ENCODE measurements at places on chromosomes 3 and 15. TPM values are rescaled to one million over a fixed set of nuclear protein-coding genes. Genes with fewer than 3 reads are reported as not detected.

DNA sequence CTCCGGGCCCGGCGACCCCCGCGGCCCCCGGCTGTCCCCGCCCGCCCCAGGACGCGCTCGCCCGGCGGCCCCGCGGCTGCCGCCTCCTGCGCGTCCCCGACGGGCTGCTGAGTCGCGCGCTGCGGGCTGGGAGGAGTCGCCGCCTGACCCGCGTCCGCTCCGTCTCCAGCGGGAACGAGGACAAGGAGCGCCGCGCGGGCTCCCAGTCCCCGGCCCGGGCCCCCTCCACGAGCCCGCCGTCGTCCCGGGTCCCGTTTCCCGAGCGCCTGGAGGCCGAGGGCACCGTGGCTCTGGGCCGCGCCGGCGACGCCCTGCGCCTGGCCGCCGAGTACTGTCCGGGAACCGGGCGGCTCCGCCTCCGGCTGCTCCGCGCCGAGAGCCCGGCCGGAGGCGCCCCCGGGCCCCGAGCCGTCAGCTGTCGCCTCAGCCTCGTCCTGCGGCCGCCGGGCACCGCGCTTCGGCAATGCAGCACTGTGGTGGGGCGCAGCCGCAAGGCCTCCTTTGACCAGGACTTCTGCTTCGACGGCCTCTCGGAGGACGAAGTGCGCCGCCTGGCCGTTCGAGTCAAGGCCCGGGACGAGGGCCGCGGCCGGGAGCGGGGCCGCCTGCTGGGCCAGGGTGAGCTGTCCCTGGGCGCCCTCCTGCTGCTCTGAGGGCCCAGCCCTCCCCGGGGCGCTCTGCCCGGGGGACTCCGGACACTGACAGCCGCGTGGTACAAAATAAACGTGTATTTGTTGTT, 1.5 kb downstream of the C2CD4A start:
- H3K36me3 ChIP-seq: no peaks in the 10 kb centered on the region
- H3K27me3 ChIP-seq: peaks cover 7% of the 10 kb centered on the region
- H3K4me3 ChIP-seq: peak overlapping the region; percentile 64
- peaks cover 30% of the 10 kb centered on the region for H3K4me1 ChIP-seq

Gene ZNF80
- not detected for total RNA-seq

DNA sequence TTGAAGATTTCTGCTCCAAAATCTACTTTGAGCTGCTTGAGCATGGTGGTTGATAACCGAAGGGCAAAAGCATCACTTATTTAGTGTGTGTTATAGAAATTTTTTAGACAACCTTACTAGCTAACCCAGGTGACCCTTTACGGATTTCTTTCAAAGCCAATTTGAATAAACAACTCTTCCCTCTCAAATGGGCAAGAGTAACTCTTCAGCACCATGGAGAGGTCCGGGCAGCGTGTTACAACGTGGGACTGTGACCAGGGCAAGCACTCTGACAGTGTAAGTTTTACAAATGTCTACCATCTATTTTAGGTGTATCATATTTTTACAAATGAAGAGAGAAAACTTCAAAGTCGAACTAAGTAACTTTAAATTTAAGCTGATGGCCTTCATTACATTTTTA, 471.8 kb downstream of the MFSD1 start:
- no peaks in the 10 kb centered on the region for H3K36me3 ChIP-seq
- no peak overlapping the region for H3K4me3 ChIP-seq
- H3K4me1 ChIP-seq: peaks cover 9% of the 10 kb centered on the region

GRCh38 chr15:86167841-86168240, 88.2 kb downstream of the AGBL1 start:
- H3K36me3 ChIP-seq: no peaks in the 10 kb centered on the region
- no peaks in the 10 kb centered on the region for H3K4me1 ChIP-seq
- DNase-seq: no peak
- no peaks in the 10 kb centered on the region for H3K27me3 ChIP-seq
- H3K4me3 ChIP-seq: no peak overlapping the region
- H3K27ac ChIP-seq: no peak overlapping the region

Gene SOX14
- total RNA-seq: not detected

DNA sequence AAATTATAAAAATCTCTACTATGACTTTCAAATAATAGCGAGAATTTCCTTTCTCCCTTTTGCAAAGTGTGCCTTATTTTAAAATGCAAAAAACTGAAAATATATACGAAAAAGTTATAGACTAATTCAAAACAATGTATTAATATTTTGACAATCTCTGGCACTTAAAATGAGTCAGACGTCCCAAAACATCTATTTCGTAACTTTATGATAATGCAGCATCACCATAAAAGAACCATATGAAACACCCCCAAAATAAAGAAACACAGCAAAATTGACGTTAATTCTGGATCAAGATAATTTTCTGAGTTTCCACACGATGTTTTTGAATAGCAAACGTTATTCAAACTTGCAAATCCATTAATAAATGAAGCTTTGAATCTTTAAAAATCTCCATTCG, 1.0 kb downstream of the COPS2 start:
- no peak for DNase-seq
- no peak overlapping the region for H3K27ac ChIP-seq
- H3K4me3 ChIP-seq: peak overlapping the region; percentile 100
- H3K36me3 ChIP-seq: 0 out of 2 replicates have a peak, but pooled peaks cover 1% of the 10 kb centered on the region
- H3K27me3 ChIP-seq: no peaks in the 10 kb centered on the region
- H3K4me1 ChIP-seq: peaks cover 19% of the 10 kb centered on the region

- H3K27ac ChIP-seq: no peak overlapping the region
- DNase-seq: peak; percentile 9
- H3K4me3 ChIP-seq: no peak overlapping the region
These were observed 284.1 kb downstream of the ZBBX start for GRCh38 chr3:167095976-167096375.

DNA sequence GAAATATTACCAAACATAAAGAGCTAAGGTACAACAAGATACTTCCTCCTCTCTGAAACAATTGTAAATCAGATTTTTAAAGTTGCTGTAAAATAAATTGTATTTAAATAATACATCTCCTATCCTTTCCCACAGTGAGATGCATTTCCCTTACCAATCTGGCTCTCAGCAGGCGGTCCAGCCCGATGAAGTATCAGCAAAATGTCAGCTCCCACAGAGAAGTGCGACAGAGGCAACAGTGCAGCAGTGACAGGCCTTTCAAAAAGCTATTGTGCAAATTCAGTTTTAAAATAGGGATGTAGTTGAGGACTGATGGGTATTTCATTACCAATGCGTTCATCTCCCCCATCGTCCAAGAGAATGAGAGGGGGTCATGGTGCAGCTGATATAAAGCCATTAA, 733.2 kb upstream of the GOLIM4 start:
- H3K27me3 ChIP-seq: no peaks in the 10 kb centered on the region
- H3K4me3 ChIP-seq: no peak overlapping the region
- H3K36me3 ChIP-seq: no peaks in the 10 kb centered on the region
- no peak for DNase-seq
- no peak overlapping the region for H3K27ac ChIP-seq
- no peaks in the 10 kb centered on the region for H3K4me1 ChIP-seq

GRCh38 chr3:50519471-50520089, 16.1 kb upstream of the CACNA2D2 start:
- no peaks in the 10 kb centered on the region for H3K36me3 ChIP-seq
- H3K4me3 ChIP-seq: no peak overlapping the region
- peaks cover 9% of the 10 kb centered on the region for H3K27me3 ChIP-seq
- no peak overlapping the region for H3K27ac ChIP-seq

Gene LRRC15
- total RNA-seq: 0.36 TPM

GRCh38 chr3:67292356-67293121, 294.4 kb downstream of the KBTBD8 start:
- H3K36me3 ChIP-seq: no peaks in the 10 kb centered on the region
- H3K4me3 ChIP-seq: no peak overlapping the region
- H3K27ac ChIP-seq: no peak overlapping the region

GRCh38 chr3:85476891-85477495, 518.2 kb downstream of the CADM2 start:
- H3K27me3 ChIP-seq: no peaks in the 10 kb centered on the region
- no peak overlapping the region for H3K27ac ChIP-seq
- no peak overlapping the region for H3K4me3 ChIP-seq

DNA sequence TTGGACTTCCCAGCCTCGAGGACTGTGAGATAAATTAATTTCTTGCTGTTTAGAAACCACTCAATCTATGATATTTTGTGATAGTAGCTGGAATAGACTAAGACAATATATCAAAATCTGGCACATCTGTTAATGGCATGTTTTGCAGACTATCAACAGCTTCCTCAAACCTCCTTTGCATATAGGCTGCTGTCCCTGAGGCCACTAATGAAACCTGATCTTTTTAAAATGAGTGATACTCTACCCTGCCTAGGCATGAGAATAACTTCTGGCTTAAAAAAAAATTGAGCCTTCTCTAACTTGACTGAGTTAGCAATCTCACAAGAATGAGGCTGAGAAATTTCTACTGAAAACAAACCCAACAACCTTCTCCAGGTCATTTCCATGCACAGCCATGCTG, 176.0 kb upstream of the CRBN start:
- no peak overlapping the region for H3K27ac ChIP-seq
- H3K4me3 ChIP-seq: no peak overlapping the region
- no peaks in the 10 kb centered on the region for H3K4me1 ChIP-seq
- DNase-seq: no peak
- no peaks in the 10 kb centered on the region for H3K36me3 ChIP-seq

DNA sequence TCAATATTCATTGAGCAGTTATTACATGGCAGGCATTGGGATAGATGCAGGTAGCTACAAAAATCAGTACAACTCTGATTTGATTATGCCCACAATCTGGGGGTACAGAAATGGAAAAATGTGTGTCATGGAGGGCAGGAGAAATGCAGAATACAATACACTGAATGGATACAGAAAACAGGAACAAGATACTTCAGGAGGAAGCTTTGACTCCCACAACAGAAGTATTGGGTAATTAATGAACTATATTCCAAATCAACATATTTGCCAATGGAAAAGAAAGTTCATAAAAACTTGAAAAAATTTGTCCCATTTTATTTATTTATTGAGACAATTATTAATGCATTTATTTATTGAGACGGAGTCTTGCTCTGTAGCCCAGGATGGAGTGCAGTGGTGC, 207.0 kb downstream of the SUCLG2 start:
- H3K4me3 ChIP-seq: no peak overlapping the region
- H3K27me3 ChIP-seq: no peaks in the 10 kb centered on the region
- no peaks in the 10 kb centered on the region for H3K4me1 ChIP-seq

GRCh38 chr3:89314454-89315098, 207.2 kb downstream of the EPHA3 start:
- no peak overlapping the region for H3K4me3 ChIP-seq
- DNase-seq: peak; percentile 61
- no peaks in the 10 kb centered on the region for H3K36me3 ChIP-seq
- H3K27me3 ChIP-seq: no peaks in the 10 kb centered on the region
- no peak overlapping the region for H3K27ac ChIP-seq
- H3K4me1 ChIP-seq: peaks cover 3% of the 10 kb centered on the region

Gene P2RY1
- total RNA-seq: 0.29 TPM

DNA sequence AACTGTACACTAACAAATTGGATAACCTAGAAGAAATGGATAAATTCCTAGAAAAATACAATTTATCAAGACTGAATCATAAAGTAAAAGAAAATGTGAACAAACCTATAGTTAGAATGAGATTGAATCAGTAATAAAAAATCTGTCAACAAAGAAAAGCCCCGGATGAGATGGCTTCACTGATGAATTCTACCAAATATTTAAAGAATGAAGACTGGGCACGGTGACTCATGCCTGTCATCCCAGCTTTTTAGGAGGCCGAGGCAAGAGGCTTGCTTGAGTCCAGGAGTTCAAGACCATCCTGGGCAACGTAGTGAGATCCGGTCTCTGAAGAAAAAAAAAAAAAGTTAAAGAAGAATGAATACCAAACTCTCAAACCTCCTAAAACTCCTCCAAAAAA, 17.7 kb upstream of the AP4E1 start:
- H3K4me3 ChIP-seq: no peak overlapping the region
- DNase-seq: peak; percentile 35
- no peaks in the 10 kb centered on the region for H3K27me3 ChIP-seq
- H3K36me3 ChIP-seq: no peaks in the 10 kb centered on the region
- H3K27ac ChIP-seq: no peak overlapping the region
- H3K4me1 ChIP-seq: no peaks in the 10 kb centered on the region

- no peaks in the 10 kb centered on the region for H3K27me3 ChIP-seq
- H3K4me1 ChIP-seq: peaks cover 11% of the 10 kb centered on the region
- H3K27ac ChIP-seq: no peak overlapping the region
- no peak for DNase-seq
- no peaks in the 10 kb centered on the region for H3K36me3 ChIP-seq
These were observed 45.2 kb upstream of the BDH1 start for GRCh38 chr3:197600796-197601565.

Gene HCLS1
- total RNA-seq: 3.7 TPM

Gene GOLGA6L7
- total RNA-seq: not detected

GRCh38 chr15:64009798-64010261, 36.5 kb downstream of the DAPK2 start:
- no peaks in the 10 kb centered on the region for H3K36me3 ChIP-seq
- DNase-seq: peak; percentile 83
- H3K27ac ChIP-seq: peak overlapping the region; percentile 52
- H3K4me1 ChIP-seq: peaks cover 41% of the 10 kb centered on the region
- no peaks in the 10 kb centered on the region for H3K27me3 ChIP-seq
- H3K4me3 ChIP-seq: no peak overlapping the region

Gene ACTRT3
- 4.1 TPM for total RNA-seq

Measured in PC-3 (cell line).